Neural progenitor cell (in vitro differentiated cells): ENCODE measurements at places on chromosomes 5 and 9.

GRCh38 chr5:178279723-178280438 lies 47.3 kb upstream of the PHYKPL start:
- peak; percentile 94 for DNase-seq

GRCh38 chr9:121199921-121200320 lies 1.7 kb downstream of the RAB14 start:
- DNase-seq = no peak

- DNase-seq = no peak
Measured at GRCh38 chr9:109593612-109594011, 95.5 kb upstream of the PTPN3 start.

DNA sequence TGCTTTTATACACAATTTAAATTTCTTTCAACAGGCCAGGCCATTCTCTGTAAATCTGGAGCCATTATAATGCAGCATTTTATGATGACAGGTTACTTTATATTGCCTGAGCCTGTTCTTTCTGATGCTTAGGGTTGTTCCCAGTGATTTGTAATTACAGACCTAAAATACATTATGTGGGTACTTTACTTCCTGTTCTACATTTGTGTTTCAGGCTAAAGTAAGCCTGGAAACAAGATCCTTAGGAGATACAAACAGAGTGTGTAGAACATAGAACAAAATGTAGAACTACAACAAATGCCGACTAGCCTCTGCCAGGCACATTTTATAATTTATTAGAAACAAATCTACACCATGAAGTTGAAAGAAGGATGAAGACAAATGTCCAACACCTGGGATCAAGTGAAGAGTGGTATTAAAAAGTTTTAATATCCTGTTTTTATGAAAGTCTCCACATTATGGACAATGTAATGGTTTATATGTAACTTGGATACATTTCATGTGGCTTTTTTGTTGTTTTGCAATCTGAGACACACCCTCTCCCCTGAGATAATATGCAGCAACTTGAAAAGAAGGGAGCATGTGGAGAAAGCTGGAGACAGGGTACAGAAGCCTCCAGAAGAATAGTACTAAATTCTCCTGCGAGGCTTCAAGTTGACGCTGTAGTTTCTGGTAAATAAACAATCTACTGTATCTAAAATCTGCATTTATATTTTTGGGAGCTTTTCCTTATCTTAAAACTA lies 46.9 kb downstream of the VCAN start:
- no peak for DNase-seq

DNA sequence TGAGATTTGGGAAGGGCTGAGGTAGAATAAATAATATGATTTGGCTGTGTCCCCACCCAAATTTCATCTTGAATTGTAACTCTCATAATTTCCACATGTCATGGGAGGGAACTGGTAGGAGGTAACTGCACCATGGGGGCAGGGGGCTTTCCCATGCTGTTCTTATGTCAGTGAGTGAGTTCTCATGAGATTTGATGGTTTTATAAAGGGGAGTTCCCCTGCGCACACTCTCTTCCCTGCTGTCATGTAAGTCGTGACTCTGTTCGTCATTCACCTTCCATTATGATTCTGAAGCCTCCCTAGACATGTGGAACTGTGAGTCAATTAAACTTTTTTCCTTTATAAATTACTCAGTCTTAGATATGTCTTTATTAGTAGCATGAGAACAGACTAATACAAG lies 115.5 kb upstream of the STARD4 start:
- DNase-seq = no peak

- no peak for DNase-seq
Measured at GRCh38 chr5:139426203-139426885, 13.0 kb downstream of the DNAJC18 start.

DNA sequence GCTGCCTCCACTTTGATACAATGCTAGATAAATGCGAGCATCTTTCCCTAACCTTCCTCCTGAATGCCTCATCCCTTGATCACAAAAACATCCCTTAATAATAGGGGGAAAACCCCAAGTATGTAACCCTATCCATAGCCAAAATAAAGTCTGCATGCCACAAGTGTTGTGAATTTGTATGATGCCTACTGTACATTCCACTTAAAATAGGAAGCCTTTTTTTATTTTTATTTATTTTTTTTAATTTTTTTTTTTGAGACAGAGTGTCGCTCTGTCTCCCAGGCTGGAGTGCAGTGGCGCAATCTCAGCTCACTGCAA lies 207.0 kb downstream of the AOPEP start:
- no peak for DNase-seq

- DNase-seq = no peak
Measured at GRCh38 chr9:123291736-123292135, 23.4 kb upstream of the STRBP start.

- DNase-seq = no peak
Measured at GRCh38 chr9:128088253-128088945, 20.4 kb downstream of the SLC25A25 start.

GRCh38 chr5:178547052-178547666 lies 43.0 kb downstream of the COL23A1 start:
- no peak for DNase-seq

GRCh38 chr5:159095151-159095721 lies 4.5 kb downstream of the EBF1 start:
- peak; percentile 77 for DNase-seq

GRCh38 chr9:81558091-81558830 lies 131.1 kb downstream of the TLE1 start:
- DNase-seq = no peak

DNA sequence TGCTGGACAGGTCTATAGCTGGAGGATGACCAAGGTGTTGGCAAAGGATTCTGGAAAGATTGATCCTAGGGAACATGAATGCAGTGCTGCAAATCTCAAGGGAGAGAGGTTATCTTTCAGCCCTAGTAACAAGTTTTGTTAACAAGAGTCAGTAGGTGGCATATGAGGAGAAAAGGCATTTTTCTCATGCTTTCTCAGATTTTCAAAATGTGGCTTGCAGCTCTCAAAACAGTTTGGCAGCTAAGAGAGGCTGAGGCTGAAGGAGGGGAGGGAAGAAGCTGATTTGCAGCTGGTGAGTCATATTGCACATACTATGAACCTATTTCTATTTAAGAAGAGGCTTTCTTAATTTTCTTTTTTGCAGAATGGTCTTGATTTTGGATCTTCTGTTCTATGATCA lies 64.3 kb upstream of the PCA3 start:
- DNase-seq = no peak

- DNase-seq = no peak
Measured at GRCh38 chr9:76454311-76454710, 4.7 kb upstream of the GCNT1 start.

DNA sequence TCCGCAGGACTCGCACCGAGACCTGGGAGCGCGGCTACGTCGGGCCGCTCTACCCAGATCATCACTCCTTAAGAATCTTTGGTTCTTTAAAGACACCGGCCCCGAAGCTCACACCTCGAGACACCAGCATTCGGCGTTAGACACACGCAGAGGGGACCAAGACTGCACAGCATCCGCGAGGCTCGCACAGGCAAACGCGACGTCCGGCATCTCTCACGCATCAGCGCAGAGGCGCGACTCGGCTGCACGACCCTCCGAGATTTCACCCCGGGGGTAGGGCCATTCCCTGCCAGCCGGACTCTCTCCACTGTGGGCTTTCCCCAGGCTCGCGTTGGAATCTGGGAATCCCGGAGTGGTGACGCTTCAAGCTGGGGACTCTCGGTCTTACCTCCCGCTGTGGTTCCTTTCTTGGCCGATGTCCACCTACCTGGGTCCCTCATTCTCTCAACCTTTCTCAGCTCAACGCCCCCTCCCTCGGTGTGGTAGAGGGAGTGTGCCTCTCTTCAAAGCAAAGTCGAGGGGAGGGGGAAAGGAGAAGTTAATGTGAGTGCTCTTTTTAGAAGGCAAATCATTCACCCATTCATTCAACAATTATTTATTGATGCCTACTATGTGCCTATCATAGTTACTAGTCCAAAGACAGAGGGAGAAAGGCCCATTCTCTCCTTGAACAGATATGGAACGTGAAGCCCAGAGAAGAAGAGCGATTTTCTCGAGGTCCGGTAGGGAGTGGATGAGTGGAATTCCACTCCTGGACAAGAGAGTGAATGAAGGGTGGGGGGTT lies 1.3 kb upstream of the HAND1 start:
- DNase-seq = peak; percentile 48

DNA sequence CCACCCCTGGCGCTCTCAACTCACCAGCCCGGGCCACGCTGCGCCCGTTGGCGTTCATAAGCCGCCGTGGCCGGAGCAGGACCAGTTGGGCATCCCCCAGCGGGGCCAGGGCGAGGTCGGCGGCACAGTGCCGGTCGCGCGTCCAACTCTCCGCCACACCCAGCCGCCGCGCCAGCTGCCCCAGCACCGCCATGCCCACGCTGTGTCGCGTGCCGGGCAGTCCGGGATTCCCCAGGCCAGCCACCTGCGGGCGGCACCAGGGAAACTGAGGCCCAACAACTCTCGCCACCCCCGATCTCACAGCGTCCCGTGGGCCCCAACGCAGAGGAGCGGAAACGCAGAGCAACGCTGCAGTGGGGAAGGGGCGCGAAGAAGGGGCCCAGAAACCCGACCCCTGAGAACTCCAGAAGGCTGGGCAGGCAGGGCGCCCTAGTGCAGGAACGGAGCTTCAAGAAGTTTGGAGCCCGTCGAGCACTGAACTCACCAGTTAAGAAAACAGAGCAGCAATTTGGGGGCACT lies 453 bp downstream of the PTRH1 start:
- DNase-seq = peak; percentile 65

DNA sequence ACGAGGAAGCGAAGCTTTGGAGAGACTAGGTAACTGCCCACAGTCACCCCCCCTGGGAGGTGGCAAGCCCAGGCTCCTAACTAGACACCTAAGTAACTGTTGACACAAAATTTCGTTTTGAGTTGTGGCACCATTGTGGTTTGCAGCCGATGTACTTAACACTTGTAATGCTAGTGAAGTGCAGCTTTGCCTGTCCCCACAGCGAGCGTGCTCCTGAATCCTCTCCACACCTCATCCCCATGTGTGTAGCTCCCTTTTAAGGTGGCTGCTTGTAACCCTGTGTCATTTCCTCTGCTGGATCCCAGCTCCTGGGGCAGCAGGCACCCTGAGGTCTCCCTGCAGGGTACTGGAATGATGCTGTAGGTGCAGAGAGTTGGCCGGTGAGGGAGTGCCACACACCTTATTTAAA lies 114.9 kb downstream of the TRIO start:
- no peak for DNase-seq

GRCh38 chr5:123422433-123423277 lies 548 bp downstream of the CEP120 start:
- peak; percentile 46 for DNase-seq

DNA sequence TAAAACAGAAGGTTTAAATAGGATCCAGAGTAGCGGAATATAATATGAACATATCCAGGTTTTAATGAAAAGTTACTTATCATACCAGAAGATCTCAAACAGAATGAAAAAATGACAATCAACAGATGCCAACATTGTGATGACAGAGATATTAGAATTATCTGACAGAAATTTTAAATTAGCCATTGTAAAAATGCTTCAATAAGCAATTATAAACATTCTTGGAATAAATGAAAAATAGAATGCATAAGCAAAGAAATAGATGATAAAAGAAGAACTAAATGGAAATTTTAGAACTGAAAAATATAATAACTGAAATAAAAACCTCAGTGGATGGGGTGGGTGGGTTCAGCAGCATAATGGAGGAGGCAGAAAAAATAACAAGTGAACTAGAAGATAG lies 37.2 kb downstream of the ZMAT2 start:
- DNase-seq = no peak

DNA sequence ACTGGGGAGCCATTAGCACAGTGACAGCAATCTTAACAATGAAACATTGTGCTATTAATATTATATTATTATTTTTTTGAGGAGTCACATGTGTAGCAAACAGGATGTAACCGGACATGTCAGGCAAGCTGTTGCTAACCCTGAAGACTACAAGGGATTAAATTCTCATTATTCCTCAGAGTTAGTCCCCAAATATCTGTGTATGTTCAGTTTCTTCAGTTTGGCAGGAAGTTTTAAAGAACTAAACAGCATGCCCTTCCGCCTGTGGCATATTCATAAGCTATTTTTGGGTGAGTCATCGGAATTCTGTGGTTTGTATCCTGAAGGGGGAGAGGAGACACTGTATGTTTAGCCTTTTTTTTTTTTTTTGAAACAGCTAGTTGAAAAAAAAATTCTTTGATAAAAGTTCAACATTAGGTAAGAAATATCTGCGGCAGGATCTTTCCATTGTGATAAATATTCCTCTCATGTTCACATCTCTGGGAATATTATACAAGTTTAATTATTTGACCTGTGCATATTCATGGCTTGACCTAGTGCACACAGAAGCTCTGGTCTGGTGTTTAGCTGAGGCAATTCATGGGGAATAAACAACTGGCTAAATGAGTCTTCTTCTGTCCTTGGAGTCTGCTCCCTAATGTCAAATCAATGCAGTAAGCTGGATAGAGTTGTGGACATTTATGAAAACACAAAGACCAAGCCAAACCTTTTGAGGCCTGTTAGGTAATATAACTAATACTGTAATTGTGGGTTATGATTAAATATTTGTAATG lies 202.7 kb upstream of the CDKN2B start:
- no peak for DNase-seq

GRCh38 chr9:126411948-126412284 lies 85.3 kb downstream of the MVB12B start:
- DNase-seq = no peak

GRCh38 chr9:68470634-68471033 lies 70.0 kb downstream of the TMEM252 start:
- DNase-seq = no peak

DNA sequence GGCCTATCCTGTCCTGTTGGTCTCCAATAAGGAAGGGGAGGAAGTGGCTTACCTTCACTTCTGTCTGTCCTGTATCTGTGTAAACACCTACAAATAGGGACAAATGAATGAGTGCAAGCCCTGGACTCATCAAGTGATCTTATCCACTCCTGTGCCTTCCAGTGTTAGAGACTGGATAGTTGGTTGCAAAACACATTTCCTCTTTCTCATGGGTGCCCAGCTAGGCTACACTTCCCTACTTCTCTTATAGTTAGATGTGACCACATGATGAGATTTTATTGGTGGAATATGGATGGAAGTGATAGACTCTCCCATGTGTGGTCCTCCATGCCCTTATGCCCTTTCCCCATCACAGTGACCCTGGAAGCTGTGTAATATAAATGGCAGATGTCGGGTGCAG lies 16.9 kb upstream of the PFDN1 start:
- no peak for DNase-seq

DNA sequence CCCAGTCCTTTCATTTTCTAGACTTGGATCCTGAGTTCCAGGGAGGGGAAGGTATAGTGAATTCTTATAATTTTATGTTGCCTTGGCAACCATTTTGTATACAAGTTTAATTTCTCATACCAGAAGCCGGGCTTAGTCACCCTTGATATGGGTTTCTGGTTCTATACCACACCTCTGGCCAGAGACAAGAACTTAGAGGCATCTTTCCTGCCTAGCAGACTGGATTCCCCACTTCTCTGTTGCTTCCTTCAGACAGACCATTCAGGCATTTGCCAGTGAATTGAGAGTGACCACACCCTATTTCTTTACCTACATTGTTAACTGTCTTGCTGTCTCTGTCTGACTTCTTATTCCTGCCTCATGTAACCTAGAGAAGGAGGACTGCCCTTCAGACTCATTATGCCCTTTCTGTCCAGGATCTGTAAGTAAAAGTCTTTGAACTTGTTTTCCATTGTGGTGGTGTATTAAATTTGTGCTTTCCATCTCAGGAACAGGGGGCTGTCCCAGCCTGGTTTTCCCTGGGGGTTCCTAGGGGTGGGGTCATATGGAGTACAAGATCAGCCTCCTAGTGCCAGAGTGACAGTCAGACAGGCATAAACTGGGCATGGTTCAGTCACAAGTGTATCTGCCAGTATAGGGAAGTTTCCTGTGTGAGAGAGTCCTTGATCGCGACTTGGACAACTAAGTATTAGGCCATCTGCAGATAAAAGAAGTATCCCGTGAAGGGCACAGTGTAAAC lies 27.4 kb downstream of the TNFSF8 start:
- no peak for DNase-seq

- peak; percentile 48 for DNase-seq
Measured at GRCh38 chr9:97502222-97502983, 937 bp downstream of the TMOD1 start.
